ELR (cell line): ENCODE measurements at places on chromosomes 2 and 18.

- DNase-seq = peak; percentile 30
Measured at GRCh38 chr2:18440141-18440661, 120.3 kb downstream of the RDH14 start.

GRCh38 chr2:172864182-172864581, 128.5 kb downstream of the RAPGEF4 start:
- peak; percentile 64 for DNase-seq

DNA sequence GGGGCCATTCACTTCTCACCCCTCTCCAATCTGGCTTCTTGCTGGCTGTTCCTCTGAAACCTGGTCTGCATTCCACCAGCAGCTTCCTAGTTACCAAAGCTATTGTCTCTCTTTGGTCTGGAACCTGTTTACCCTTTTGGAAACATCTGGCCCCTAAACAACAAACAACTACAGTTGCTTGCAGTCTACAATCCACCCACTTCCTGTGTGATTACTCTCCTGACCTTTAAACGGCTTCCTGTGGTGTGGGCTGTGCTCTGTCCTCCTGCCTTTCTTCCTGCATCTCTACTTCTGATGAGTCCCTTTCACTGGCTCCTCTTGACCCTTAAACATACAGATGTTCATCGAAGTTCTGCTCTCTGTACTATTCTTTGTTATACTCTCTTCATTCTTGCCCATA, 303.8 kb downstream of the TDRD15 start:
- no peak for DNase-seq

GRCh38 chr2:142307086-142307485, 176.3 kb upstream of the LRP1B start:
- DNase-seq = peak; percentile 17

DNA sequence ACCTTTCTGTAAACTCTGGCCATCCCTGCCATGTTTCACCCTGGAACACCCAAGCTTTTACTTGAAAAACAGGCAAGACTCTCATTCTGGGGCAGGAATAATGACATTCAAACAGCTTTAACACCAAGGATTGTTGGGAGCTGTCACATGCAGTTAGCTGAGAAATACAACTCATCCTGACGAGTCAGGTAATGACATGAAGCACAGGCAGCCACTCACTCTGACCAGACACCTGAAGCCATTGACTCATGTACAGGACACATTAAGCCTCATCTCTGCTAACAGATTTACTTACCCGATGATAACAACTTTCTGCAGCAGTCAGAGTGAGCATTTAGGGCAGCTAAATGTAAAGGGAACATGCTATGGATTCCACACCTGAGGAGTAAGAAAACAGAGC, 163.1 kb upstream of the PGAP1 start:
- no peak for DNase-seq

- DNase-seq = no peak
Measured at GRCh38 chr18:49119401-49119800, 168.6 kb upstream of the SMAD7 start.

GRCh38 chr2:191012845-191013681, 908 bp downstream of the STAT1 start:
- peak; percentile 37 for DNase-seq

DNA sequence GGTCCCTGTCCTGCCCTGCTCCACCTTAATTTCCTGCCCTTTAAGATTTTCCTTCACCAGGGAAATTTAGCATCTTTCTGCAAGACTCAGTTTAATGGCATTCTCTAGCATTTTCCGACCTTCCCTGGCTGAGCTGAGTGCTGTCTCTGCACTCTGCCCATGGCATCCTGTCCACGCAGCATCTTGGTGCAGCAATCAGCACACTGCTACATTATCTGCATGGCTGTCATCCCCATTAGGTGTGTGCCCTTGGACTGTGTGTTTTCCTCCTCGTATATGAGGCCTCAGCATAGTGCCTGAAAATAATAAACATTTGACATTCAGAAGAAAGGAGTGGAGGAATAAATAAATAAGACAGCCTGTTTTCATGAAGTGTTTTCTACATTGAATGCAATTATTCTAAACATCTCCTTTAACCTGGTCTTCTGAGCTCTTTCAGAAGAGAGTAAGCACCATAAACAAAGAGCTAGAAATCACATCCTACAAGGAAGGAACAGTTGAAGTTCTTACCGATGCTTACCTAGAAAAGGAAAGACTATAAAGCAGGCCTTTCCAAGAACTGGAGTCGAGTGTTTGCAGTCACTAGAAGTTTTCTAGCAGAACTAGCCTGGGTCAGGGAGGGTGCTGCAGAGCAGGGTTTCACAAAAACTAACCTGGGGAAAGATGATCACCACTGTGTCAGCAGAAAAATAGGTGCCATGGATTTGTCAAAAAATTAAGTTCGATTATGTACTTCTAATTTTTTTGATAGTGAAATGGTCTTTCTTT, 131.4 kb upstream of the ITGB6 start:
- DNase-seq = no peak

GRCh38 chr2:100482741-100483140, 12.5 kb downstream of the NMS start:
- peak; percentile 12 for DNase-seq

DNA sequence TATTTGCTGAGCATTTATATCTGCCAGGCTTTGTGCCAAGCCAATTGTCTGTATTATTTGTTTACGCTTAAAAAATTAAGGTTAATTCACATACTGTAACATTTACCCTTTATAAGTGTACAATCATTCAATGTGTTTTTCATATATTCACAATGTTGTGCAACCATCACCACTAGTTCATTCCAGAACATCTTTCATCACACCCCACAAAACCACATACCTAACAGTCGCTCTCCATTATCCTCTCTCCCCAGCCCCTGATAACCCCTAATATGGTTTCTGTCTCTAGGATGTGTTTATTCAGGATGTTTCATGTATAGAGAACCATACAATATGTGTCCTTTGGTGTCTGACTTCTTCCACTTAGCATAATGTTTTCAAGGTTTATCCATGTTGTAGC, 234.1 kb downstream of the INSIG2 start:
- no peak for DNase-seq

GRCh38 chr2:8926356-8926755, 77.1 kb downstream of the MBOAT2 start:
- DNase-seq = no peak

DNA sequence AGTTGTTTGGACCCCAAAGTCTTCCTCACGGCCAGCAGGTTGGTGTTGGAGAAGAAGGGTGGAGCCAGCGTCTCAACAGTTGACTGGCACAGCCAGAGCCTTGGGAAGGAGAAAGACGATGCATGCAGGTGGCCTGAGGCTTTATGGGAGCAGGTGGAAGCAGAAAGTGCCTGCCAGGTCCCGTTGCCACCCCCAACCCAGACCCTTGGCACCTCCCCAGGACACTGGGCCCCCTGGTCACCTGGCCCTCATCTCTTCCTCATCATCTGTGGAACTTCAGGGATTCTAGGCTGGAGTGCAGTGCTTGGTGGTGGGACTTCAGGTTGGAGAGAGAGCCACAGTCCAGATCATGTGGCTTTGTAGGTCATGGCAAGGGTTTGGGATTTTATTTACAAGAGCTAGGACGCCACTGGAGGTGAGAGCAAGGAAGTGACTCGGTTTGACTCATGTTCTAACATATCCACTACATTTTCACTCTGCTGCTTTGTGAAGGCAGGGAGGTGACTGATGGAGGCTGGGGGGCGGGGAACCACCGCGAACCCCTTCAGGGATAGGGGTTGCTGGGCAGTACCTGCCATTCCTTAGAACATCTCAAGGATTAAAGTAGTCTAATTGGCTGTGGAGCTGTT, 62.5 kb upstream of the B3GNT7 start:
- DNase-seq = peak; percentile 67
